Fibroblast of the aortic adventitia (primary cell): ENCODE measurements at places on chromosomes 16 and 17. TPM values are rescaled to one million over a fixed set of nuclear protein-coding genes. Genes with fewer than 3 reads are reported as not detected.
A peak's percentile ranks its signal among the peaks of the same experiment; 100 is the strongest.

Gene TBX2
- 4.1 and 20.8 TPM in 2 replicates for total RNA-seq

Gene MEIOC
- total RNA-seq = 0.18 TPM in 1 of 2 replicates, not detected in the other

Gene EPX
- total RNA-seq = not detected in 2 replicates

DNA sequence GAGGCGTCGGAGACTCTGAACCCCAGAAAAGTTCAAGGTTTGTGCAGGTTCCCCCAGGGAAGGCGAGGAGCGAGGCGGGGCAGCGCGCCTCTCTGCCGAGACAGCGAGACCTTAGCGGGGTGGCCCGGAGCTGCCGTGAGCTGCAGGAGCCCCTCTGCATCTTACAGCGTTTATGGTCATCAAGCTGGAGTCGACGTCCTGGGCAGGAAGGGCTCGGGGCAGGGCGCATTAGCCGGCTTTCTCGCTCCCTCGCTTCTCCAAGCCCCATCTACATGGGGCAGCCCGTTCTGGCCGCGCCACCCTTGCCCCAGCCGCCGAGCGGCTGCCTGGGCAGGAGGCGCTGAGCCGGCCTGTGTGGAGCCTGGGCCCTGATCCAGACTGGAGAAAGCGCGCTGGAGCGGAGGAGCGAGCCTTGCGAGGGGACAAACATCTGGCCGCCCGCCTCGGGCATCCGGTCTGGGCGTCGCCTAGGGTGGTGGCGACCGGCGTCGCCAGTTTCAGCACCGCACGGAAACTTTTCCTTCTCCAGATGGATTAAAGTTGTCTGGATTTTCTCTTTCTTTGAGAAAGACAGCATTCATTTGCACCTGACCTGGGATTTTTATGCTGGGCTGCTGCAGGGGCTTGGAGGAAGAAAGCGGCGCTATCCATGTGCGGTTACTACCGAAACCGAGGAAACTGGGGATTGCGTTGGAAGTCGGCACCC, 750 bp downstream of the TMEM132E start:
- peak; percentile 4 for DNase-seq

DNA sequence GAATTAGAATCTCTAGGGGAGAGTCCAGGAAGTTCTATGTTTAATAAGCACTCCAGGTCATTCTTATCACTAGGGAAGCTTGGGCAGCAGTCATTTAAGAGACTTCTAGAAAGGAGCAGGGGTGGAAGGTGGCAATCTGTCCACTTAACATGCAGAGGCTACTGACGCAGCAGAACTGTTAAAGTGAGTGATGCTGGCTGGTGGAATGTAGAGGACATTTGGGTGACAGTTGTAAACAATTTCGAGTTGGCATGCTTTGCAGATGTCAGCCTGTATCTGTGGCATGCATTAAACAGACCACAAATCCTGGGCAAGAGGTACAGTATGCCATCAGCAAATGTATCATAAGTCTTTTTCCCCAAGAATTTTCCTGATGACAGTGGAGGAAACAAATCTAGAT, 40.5 kb upstream of the HS3ST3A1 start:
- no peak for DNase-seq

- peak; percentile 45 for DNase-seq
Measured at GRCh38 chr17:39235555-39236449, 10.1 kb upstream of the STAC2 start.

Gene ACSM3
- 0.27 and 0.65 TPM in 2 replicates for total RNA-seq

GRCh38 chr16:27312580-27313421, 973 bp upstream of the IL4R start:
- DNase-seq = no peak

- DNase-seq = peak; percentile 83
Measured at GRCh38 chr17:40432864-40433528, 10.3 kb upstream of the IGFBP4 start.

Gene SLC22A31
- total RNA-seq = not detected in 2 replicates

DNA sequence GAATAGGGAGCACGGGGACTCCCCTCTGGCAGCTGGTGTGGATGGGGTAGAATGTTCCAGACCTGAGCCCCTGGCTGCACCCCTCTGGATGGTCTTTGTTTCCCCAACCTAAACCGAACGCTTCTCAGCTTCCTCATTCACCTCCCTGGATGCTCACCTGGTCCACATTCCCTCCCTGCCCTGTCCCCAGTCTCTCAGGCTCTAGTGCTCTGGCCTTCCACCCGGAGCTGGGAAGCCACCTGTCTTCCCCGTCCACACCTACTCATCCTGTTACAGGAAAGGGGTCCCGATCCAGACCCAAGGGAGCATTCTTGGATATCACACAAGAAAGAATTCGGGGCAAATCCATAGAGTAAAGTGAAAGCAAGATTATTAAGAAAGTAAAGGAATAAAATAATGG, 73.5 kb downstream of the CYLD start:
- no peak for DNase-seq

Gene OR1A1
- not detected in 2 replicates for total RNA-seq

DNA sequence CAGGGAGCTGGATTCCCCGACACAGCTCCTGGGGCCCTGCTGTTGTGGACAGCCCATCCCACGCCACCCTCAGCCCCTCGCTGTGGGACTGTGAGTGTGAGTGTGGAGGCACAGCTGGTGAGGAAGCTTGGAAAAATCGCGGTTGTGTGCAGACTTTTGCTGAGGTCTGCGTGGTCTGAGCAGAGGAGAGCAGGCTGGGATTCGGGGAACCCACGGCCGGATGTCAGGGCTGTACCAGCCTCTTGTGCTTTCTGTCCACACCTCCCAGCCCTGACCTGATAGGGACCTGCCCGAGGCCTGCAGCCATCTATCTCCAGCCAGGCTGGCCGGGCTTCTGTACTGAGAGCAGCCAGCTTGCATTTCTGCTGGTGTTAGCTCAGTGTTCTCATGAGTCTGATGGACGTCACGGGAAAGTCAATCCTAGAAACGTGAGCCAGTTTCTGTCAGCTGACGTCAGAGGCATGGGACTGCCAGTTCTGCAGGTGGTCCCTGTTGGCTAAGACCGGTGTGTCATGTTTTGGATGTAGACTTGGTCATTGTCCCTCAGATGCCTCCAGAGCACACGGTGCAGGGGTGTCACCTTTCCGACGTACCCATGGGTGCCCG, 72.8 kb upstream of the ZNF750 start:
- DNase-seq = no peak

DNA sequence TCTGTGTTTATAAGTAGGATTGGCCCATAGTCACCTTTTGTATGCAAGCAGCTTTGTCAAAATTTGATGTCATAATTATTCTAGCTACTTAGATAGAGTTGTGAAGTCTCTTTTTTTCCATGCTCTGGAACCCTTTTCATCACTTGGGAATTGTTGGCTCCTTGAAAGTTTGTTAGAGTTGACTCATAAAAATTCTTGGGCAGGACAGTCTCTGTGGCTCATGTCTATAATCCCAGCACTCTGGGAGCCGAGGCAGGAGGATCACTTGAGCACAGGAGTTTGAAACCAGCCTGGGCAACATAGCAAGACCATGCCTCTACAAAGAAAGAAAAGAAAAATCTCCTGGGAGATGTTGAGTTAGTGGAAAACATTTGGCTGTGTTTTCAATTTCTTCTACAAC, 45.7 kb upstream of the MRC2 start:
- DNase-seq = peak; percentile 36

DNA sequence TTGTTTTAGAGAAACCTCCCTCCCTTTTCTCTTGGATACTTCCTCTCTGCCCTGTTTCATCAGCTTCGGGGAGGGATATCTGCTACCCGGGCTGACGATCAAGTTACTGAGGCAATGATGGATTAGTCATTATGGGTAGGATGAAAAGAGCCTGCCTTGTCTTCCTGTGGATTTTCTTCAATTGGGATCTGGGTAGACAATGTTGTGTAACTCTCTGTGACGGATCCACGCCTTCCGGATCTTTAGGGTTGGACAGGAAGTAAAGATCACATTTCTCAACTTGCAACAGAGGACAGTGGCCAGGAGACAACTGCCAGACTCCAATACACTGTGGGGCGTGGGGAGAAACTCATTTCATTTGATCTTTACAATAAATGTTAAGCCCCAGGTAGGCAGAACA, 11.3 kb upstream of the CHST6 start:
- peak; percentile 92 for DNase-seq

Gene ENGASE
- 8.4 and 18.6 TPM in 2 replicates for total RNA-seq

DNA sequence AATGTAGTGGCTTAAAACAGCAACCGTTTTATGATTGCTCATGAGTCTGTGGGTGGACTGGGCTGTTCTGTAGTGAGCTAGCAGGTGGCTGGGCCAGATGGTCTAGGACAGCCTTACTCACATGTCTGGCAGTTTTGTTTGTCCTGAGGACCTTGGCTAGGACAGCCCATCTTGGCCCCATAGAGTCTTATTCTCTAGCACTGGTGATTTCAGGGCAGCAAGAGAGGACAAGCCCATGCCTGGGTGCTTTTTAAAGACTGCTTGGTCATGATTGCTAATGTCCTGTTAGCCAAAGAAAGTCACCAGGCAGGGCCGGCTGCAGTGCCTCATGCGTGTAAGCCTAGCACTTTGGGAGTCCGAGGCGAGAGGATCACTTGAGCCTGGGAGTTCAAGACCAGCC, 139.8 kb downstream of the KATNIP start:
- DNase-seq = no peak

DNA sequence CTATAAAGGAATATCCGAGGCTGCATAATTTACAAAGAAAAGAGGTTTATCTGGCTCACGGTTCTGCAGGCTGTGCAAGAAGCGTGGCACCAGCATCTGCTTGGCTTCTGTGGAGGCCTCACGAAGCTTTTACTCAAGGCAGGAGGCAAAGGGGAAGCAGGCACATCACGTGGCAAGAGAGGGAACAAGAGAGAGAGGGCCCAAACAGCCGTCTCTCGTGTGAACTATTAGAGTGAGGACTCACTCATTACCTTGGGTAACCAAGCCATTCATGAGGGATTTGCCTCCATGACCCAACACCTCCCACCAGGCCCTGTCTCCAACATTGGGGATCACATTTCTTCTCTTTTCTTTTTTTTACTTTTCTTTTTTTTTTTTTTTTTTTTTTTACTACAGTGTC, 7.5 kb upstream of the ALKBH5 start:
- DNase-seq = no peak

GRCh38 chr17:43020789-43021740, 1.1 kb downstream of the VAT1 start:
- DNase-seq = peak; percentile 88

- DNase-seq = no peak
Measured at GRCh38 chr17:68603656-68604055, 2.5 kb upstream of the FAM20A start.

DNA sequence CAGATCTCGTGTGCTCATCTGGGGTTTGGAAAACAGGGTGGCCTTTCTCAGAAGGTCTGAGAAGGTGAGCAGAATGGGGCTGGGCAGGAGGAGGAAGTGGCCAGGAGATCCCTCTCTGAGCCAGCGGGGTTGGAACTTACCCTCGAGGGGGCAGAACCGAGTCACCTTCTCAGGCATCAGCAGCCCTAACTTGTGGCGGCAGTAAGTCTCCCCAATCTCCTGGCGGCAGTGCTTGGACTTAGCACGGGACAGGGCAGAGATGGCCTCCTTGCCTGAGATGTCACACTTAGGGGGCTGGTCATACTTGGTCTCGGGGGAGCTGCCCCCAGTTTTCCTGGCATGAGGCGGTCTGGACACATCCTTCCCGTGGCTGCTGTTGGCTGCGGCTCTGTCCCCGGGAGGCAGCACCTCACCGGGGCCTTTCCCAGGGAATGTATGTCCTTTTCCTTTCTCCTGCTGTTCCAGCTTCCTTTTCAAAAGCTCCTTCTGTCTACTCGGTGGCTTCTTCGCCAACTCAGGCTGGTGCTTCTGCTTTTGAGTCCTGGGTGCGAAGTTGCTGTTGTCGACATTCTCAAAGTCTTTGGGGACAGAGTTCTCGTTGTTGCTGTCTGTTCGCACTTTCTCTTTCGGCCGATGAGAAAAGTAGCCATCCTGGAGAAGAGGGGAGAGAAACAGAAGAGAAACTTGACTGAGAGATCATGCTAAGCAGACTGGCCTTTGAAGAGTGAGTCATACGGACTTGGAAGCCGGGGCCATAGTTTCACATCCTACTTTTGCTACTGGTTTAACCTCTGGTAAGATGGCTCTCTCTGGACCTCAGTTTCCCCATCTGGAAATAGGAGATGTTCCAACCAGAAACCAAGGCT, 211.7 kb downstream of the XYLT1 start:
- no peak for DNase-seq

DNA sequence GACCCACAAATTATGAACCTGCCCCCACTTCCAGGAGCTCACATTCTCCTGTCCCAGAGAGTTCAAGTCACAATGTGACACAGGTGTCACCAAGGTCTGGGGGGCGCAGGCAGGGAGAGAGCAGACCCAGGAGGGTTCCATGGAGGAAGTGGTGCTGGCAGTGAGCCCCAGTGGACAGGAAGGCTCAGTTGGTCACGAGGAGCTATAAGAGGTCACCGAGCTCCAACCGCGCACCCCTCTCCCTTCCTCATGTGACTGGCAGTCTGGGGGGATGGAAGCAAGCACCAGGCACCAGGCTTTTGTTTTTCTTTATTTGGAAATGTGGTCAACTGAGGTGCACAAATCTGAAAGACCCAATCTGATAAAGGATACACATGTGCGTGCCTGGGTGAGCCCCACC, 2.5 kb downstream of the ITGAD start:
- no peak for DNase-seq

Gene NAGS
- total RNA-seq = 0.16 and 2.5 TPM in 2 replicates

Gene CACNA1G
- 0.41 and 1.8 TPM in 2 replicates for total RNA-seq

- DNase-seq = peak; percentile 17
Measured at GRCh38 chr16:1745181-1745899, 26.0 kb downstream of the NME3 start.

- DNase-seq = no peak
Measured at GRCh38 chr17:80812362-80813088, 179.1 kb upstream of the CHMP6 start.

DNA sequence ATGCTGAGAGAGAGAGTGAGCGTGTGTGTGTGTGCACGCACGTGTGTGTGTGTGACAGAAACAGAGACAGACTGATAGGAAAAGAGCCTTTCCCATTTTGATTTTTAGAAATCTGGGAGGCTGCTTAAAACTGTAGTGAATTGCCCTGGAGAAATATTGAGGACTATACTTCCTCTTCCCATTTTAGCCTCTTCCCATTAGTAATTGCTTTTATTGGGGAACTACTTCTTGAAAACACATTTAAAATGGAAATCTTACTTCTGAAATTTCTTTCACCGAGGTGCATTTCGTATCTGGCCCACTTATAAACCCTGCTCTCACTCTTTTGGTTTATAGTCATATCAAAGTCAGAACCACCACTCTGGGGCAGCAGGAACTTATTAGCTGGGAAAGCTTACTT, 47.1 kb downstream of the NUP93 start:
- DNase-seq = no peak

Gene CTF1
- total RNA-seq = 2.5 and 3.2 TPM in 2 replicates

Gene GPRC5B
- total RNA-seq = 20.2 and 47.4 TPM in 2 replicates

GRCh38 chr17:31726980-31727427, 132.0 kb downstream of the COPRS start:
- no peak for DNase-seq

GRCh38 chr17:79674506-79675412, 56.0 kb upstream of the ENPP7 start:
- DNase-seq = no peak

GRCh38 chr17:41184480-41184961, at the start of gene KRTAP4-1:
KRTAP4-1 (minus strand) TSS chr17:41184911; CDS start chr17:41184854, 57 bp downstream.
- no peak for DNase-seq

Gene CLTC
- total RNA-seq = 487 and 798 TPM in 2 replicates

- DNase-seq = no peak
Measured at GRCh38 chr16:6751191-6751590, 581.5 kb upstream of the RBFOX1 start.

- DNase-seq = no peak
Measured at GRCh38 chr17:70517816-70518215, 348.5 kb downstream of the KCNJ2 start.

- peak; percentile 80 for DNase-seq
Measured at GRCh38 chr17:81064678-81065475, 29.9 kb downstream of the BAIAP2 start.
